Mesothelial cell of epicardium (in vitro differentiated cells): ENCODE measurements at places on chromosomes 5 and 9. TPM values are rescaled to one million over a fixed set of nuclear protein-coding genes. Genes with fewer than 3 reads are reported as not detected.

GRCh38 chr9:105930011-105930627 is 235.8 kb downstream of the TMEM38B start:
- peaks cover 3% of the 10 kb centered on the region for H3K36me3 ChIP-seq
- no peak overlapping the region for H3K27ac ChIP-seq
- H3K4me3 ChIP-seq: no peak overlapping the region
- H3K27me3 ChIP-seq: no peaks in the 10 kb centered on the region
- no peaks in the 10 kb centered on the region for H3K4me1 ChIP-seq
- no peak for DNase-seq

DNA sequence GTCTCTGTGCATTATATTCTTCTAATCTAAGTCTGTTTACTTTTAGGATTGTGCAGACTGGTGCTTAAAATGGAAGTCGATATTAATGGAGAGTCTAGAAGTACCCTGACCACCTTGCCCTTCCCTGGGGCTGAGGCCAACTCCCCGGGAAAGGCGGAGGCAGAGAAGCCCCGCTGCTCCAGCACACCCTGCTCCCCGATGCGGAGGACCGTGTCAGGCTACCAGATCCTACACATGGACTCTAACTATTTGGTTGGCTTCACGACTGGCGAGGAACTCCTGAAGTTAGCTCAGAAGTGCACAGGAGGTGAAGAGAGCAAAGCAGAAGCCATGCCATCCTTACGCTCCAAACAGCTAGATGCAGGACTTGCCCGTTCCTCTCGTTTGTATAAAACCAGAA is 17.3 kb downstream of the MACIR start:
- DNase-seq: no peak
- H3K27me3 ChIP-seq: no peaks in the 10 kb centered on the region
- peaks cover 8% of the 10 kb centered on the region for H3K36me3 ChIP-seq
- no peak overlapping the region for H3K27ac ChIP-seq
- H3K4me1 ChIP-seq: peaks cover 17% of the 10 kb centered on the region

- no peak for DNase-seq
- H3K27ac ChIP-seq: no peak overlapping the region
- peaks cover 2% of the 10 kb centered on the region for H3K36me3 ChIP-seq
- no peaks in the 10 kb centered on the region for H3K27me3 ChIP-seq
These were observed 8.6 kb downstream of the SEPTIN8 start for GRCh38 chr5:132768485-132768868.

- H3K4me3 ChIP-seq: no peak overlapping the region
- DNase-seq: no peak
- H3K27ac ChIP-seq: no peak overlapping the region
- H3K4me1 ChIP-seq: no peaks in the 10 kb centered on the region
These were observed 118.2 kb downstream of the SSBP2 start for GRCh38 chr5:81632679-81633078.

GRCh38 chr5:56685503-56686217 is 129.7 kb upstream of the MAP3K1 start:
- no peaks in the 10 kb centered on the region for H3K27me3 ChIP-seq
- H3K4me3 ChIP-seq: no peak overlapping the region
- H3K27ac ChIP-seq: no peak overlapping the region
- no peak for DNase-seq

DNA sequence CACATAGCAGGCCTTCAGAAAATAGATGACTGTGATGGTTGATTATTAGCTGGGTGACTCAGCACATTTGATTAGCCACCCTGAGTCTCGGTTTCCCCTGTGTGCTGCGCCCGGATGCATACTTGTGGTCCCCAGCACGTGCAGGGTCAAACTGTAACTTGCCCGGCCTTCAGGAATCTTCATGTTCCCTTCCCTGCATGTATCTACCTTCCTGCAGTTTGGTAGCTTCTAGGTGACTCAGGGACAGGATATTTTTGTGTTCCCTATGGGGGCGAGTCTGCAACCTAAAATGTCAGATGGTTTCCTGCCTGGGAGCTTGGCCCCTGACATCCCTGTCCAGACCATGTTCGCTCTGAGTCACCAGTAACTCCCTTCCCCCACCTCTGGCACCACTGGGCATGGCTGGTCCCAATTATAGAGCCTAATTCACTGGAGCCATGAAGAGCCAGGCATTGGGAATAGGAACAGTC is 13.2 kb downstream of the PTGS1 start:
- H3K36me3 ChIP-seq: no peaks in the 10 kb centered on the region
- H3K27me3 ChIP-seq: peaks cover 31% of the 10 kb centered on the region
- H3K4me3 ChIP-seq: no peak overlapping the region
- H3K27ac ChIP-seq: no peak overlapping the region
- DNase-seq: no peak

DNA sequence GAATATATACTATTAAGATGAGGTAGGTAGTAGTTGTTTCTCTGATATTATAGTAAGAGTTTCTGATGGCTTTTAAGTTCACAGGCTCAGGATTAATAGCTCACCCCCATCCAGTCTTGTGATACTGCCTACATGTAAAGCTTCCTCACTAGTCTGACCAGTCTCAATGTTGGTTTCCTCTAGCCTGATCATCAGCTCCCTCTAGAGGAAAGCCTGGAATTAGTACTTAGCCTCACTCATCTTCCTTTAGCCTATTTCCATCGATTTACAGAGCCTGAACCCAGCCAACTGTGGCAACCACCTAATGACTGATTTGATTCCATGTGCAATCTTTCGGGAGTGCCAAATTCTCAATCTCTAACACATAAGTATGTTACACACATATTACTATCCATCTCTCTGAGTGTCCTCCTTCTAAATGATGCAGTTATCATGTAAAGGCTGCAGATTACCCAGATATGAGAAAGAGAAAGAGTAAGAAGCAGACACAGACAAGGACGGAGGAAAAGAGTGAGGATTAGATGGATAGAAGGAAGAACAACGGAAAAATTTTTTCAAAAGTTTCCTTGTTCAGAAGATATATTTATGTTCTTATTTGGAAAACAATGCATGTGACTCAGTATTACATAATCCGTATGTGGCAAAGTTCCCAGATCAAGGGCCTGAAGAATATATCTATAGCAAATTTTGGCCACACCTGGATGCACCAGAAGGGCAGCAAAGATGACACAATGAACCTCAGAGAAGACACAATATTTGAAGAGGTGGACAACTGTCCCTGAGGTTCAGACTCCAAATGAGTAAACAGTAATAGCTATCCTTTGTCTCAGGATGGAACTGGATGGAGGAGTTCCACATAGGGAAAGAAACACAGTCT is 333.7 kb downstream of the ELAVL2 start:
- no peak for DNase-seq
- no peak overlapping the region for H3K27ac ChIP-seq
- H3K36me3 ChIP-seq: no peaks in the 10 kb centered on the region

GRCh38 chr5:57441557-57441956 is 41.1 kb downstream of the ACTBL2 start:
- DNase-seq: no peak
- no peak overlapping the region for H3K4me3 ChIP-seq
- peak overlapping the region; percentile 86 for H3K27ac ChIP-seq
- no peaks in the 10 kb centered on the region for H3K36me3 ChIP-seq
- H3K4me1 ChIP-seq: peaks cover 54% of the 10 kb centered on the region

- H3K27me3 ChIP-seq: peaks cover 80% of the 10 kb centered on the region
- DNase-seq: no peak
- H3K4me3 ChIP-seq: no peak overlapping the region
- peaks cover 8% of the 10 kb centered on the region for H3K4me1 ChIP-seq
These were observed 3.0 kb downstream of the FLT4 start for GRCh38 chr5:180646289-180646962.

GRCh38 chr5:133991171-133991910 is 13.4 kb downstream of the VDAC1 start:
- H3K36me3 ChIP-seq: peaks cover 21% of the 10 kb centered on the region
- no peaks in the 10 kb centered on the region for H3K27me3 ChIP-seq
- H3K4me3 ChIP-seq: no peak overlapping the region
- H3K27ac ChIP-seq: no peak overlapping the region

DNA sequence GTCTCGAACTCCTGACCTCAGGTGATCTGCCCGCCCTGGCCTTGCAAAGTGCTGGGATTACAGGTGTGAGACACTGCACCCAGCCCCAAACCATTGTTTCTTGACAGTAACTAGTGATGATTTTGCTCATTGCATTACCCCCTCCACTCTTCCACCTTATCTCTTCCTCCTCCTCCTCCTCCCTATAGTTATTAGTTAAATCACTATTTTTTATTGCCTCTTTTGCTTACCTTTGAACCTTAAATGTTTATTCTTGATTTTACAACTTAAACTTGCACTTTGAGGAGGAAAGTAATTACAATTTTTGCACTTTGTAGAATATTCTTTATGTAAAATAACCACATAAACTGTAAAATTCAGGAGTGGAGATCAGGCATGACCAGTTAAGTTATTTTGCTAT is 35.7 kb downstream of the RASGRF2 start:
- no peak overlapping the region for H3K27ac ChIP-seq
- no peaks in the 10 kb centered on the region for H3K27me3 ChIP-seq
- DNase-seq: no peak
- H3K36me3 ChIP-seq: no peaks in the 10 kb centered on the region

DNA sequence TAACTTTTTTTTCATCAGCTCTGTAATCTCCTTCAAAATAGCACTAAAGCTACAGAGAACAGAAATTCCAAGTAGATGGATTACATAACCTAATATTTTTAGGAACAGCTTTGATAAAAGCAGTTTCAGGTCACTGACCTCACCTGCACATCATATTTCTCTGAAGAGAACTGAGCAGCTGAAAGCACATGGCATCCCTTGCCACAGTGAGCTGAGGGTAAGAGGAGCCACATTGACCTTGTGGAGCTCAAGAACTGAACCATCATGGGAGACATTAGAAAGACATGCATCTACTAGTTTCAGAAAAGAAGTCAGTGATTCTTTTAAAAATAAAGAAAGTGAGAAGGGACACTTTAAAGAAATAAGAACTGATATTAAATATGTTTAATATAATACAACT is 222.7 kb downstream of the CFAP90 start:
- no peak overlapping the region for H3K4me3 ChIP-seq
- H3K27ac ChIP-seq: no peak overlapping the region
- no peaks in the 10 kb centered on the region for H3K4me1 ChIP-seq
- no peaks in the 10 kb centered on the region for H3K36me3 ChIP-seq
- H3K27me3 ChIP-seq: no peaks in the 10 kb centered on the region

DNA sequence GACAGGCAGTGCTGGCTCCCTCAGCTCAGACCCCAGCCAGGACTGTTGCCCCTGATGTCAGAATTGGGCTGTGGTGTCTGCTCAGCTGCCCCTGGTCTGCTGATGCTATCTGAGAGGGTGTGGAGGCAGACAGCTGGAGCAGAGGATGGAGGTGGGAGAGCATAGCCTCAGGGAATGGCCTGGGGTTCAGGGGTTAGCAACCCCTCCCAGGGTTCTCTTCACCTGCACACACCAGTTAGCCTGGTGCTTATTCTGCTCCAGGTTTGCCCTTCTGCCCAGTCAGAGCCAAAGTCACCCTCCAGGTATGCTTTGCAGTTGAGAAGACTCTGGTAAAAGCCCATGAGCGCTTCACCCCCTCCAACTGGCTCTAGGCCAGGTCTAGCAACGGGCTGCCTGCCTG is 109.8 kb downstream of the SAXO1 start:
- H3K4me1 ChIP-seq: peaks cover 8% of the 10 kb centered on the region
- no peak overlapping the region for H3K4me3 ChIP-seq
- no peak for DNase-seq

GRCh38 chr9:89116064-89116804 is 62.4 kb downstream of the SHC3 start:
- no peak overlapping the region for H3K4me3 ChIP-seq
- no peak for DNase-seq
- H3K27me3 ChIP-seq: peaks cover 16% of the 10 kb centered on the region
- no peak overlapping the region for H3K27ac ChIP-seq
- H3K4me1 ChIP-seq: no peaks in the 10 kb centered on the region

DNA sequence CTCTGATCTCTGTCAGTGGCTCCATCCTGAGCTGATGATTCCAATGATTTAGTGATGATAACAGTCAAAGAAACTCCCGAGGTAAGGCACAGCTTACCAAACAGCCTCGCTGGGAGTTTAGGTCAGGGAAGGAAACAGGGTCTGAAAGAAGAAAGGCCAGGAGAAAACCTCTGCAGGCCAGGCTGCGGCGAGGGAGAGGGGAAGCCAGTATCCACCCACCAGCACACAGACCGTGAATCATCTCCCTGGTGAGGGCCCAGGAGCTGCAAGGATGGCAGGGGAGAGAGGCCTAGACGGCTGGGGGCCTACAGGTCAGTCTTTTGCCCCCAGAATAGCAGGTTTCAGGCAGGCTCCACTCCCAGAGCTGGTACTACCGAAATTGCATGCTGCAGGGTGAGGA is 590.5 kb downstream of the CCDC171 start:
- no peak for DNase-seq
- H3K27ac ChIP-seq: no peak overlapping the region
- no peak overlapping the region for H3K4me3 ChIP-seq

DNA sequence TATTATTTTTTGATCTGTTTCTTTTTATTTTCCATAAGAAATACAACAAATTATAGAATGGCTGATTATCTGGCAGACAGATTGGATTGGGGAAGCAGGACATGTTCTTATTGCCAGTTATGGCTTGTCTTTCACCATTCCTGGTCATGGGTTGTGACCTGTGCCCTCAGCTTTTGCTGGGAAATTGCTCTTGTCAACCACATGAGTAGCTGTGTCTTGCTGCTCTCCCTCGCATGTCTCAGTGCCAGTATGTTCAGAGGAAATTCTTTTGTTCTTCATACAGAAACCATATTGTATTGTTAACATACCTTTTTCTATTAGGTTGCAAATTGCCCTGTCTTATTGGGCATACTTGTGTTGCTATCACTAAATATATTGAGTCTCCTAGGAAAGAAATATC is 344.1 kb downstream of the OSTF1 start:
- no peak overlapping the region for H3K4me3 ChIP-seq
- no peak for DNase-seq
- H3K4me1 ChIP-seq: peaks cover 10% of the 10 kb centered on the region
- H3K36me3 ChIP-seq: no peaks in the 10 kb centered on the region
- H3K27ac ChIP-seq: no peak overlapping the region
- H3K27me3 ChIP-seq: peaks cover 38% of the 10 kb centered on the region

GRCh38 chr5:124021066-124021641 is 509.2 kb downstream of the CSNK1G3 start:
- H3K36me3 ChIP-seq: peaks cover 12% of the 10 kb centered on the region
- no peak overlapping the region for H3K4me3 ChIP-seq
- H3K27ac ChIP-seq: no peak overlapping the region
- H3K4me1 ChIP-seq: peaks cover 25% of the 10 kb centered on the region
- no peaks in the 10 kb centered on the region for H3K27me3 ChIP-seq

DNA sequence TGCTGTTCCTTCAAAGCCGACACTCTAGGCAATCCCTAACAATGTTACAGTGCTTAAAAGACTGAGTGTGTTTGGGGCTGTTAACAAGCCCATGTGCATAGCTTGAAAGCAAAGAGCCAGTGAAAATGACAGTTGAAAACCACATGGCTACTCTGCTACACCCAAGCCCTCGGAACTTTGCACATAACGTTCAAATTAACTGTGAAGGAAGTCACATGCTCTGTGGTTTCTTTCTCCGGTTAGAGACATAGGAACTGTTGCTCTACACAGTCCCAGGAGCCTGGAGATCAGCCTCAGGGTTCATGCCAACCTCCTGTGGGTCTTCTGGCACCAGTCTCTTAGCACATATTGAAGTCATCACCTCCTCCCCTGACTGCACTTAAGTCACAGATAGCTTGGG is 51.1 kb downstream of the C9orf152 start:
- H3K36me3 ChIP-seq: no peaks in the 10 kb centered on the region
- H3K27ac ChIP-seq: no peak overlapping the region
- H3K4me1 ChIP-seq: peaks cover 16% of the 10 kb centered on the region
- H3K4me3 ChIP-seq: no peak overlapping the region
- DNase-seq: no peak

CCL28 gene
- total RNA-seq: not detected in 3 replicates

GADD45G gene
- total RNA-seq: 1.0 to 2.0 TPM (median 1.8 TPM) in 3 replicates

PGM5 gene
- total RNA-seq: 8.5 to 9.8 TPM (median 8.5 TPM) in 3 replicates

PTRH1 gene
- total RNA-seq: 9.4 to 10.3 TPM (median 9.5 TPM) in 3 replicates

FOXD4L3 gene
- total RNA-seq: 0.25 TPM in 2 of 3 replicates, not detected in the other

SLC6A3 gene
- 0.04 to 0.07 TPM in 2 of 3 replicates, not detected in the other for total RNA-seq

SHISAL2B gene
- not detected in 3 replicates for total RNA-seq

TRIM14 gene
- total RNA-seq: 10.1 to 12.2 TPM (median 11.5 TPM) in 3 replicates

TMC1 gene
- total RNA-seq: 0.22 to 0.29 TPM in 2 of 3 replicates, not detected in the other

GARIN3 gene
- not detected in 3 replicates for total RNA-seq

LHX6 gene
- 0.09 TPM in 1 of 3 replicates, not detected in the others for total RNA-seq

KLHL9 gene
- total RNA-seq: 36.7 to 37.5 TPM (median 36.9 TPM) in 3 replicates
